ENCODE measurements at places on chromosomes 4 and X. TPM values are rescaled to one million over a fixed set of nuclear protein-coding genes. Genes with fewer than 3 reads are reported as not detected.

The MAGEA6 gene
- not detected for total RNA-seq

DNA sequence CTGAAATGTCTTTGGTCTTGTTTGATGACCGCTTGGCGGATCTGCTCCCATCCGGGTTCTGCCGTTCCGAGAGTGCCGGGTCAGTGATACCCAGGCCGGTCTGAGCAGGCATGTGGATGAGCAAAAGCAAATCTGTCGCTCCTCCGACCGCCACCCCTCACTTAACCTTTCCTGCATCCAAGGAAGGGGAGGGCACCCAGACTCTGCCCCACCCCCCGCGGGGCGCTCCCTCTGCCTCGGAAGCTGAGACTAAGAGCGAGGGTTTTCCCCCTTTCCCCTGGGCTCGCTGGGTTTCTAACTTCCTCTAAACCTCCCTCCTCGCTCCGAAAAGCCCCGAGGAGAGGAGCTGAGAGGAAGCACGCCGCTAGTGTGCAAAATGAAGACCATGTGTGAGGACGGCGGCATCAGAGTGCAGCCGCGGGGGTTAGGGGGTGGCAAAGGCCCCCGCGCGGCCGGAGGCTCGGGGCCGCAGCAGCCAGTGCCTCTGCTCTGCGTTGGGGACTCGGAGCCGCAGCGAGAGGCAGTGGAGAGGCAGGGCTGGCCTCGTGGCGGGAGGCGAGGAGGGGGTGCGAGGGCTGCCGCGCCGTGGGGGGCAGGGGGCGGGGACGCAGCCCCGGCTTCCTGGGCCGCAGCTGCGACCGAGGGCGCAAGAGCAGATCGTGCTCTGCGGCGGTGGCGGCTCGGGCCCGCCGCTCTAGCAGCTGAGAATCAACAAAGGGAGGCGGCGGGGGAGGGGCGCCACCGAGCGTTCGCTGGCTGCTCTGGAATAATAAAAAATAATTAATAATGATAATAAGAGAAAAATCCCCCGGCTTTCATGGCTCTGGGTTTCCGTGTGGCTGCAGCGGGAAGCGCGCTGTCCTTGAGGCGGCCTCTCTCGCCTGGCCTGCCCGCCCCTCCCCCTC is 55.8 kb upstream of the BCOR start:
- DNase-seq = peak; percentile 77

GRCh38 chr4:114267976-114268375 is 288.5 kb upstream of the ARSJ start:
- no peak for DNase-seq

DNA sequence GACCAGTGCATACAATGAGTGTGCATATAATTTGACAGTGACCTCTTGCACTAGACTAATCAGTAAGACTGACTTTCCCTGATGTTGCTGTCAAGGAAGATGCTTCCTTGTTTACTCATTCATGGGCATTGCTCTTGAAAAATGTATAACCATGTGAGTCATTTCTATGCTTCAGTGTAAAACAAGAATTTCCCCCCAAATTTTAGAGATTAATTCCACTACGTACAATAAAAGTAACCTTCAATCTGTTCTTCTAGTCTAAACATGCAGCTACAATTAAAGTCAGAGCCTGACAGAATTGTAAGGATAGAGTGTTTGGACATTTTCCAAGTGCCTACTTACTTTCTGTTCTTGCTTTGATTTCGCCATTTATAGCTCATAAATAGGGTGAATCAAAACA is 935.7 kb downstream of the RAPGEF2 start:
- DNase-seq = no peak

GRCh38 chr4:89000844-89001360 is 56.1 kb downstream of the FAM13A start:
- DNase-seq = no peak

GRCh38 chr4:26108054-26108453 is 194.0 kb downstream of the SMIM20 start:
- DNase-seq = no peak

DNA sequence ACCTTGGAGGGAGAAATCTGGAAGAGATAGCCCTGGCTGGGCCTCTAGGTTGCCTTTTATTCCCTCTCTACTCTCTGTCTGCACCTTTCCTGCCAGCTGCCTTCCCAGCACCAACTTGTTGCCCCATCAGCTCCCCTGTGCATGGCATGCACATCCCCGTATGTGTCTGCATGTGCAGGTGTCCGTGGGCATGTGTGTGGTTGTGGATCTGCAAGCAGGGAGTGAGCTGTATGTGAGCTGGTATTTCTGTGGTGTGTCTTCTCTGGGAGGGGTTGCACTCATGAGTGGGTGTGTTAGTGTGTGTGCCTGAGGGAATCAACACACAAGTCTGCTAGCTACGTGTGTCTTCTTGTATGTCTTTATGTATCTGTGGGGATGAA is 9.9 kb downstream of the L1CAM start:
- DNase-seq = no peak

GRCh38 chr4:163688856-163689255 is 194.4 kb downstream of the TMA16 start:
- DNase-seq = no peak

- DNase-seq = no peak
Measured at GRCh38 chr4:69054578-69055200, 41.6 kb upstream of the UGT2B7 start.

- no peak for DNase-seq
Measured at GRCh38 chr4:142091085-142091513, 454.7 kb downstream of the IL15 start.

The NAA11 gene
- total RNA-seq = not detected

DNA sequence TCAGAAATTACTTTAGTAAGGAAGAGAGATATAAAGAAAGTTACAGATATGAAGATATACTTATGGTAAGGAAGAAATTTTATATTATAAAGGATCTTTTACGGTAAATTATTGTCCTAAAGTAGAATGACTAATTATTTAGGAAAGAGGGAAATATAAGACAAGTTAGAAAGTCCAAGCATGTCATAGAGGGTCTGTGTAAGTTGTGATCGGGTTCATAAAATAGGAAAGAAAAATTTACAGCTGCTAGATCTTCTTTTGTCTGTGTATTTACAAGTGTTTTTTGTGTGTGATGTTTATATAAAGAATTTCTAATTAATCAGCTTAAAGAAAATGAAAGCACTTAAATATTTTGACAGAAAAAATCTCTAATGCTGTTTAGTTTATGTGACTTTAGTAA is 1054.9 kb upstream of the DIAPH2 start:
- no peak for DNase-seq

DNA sequence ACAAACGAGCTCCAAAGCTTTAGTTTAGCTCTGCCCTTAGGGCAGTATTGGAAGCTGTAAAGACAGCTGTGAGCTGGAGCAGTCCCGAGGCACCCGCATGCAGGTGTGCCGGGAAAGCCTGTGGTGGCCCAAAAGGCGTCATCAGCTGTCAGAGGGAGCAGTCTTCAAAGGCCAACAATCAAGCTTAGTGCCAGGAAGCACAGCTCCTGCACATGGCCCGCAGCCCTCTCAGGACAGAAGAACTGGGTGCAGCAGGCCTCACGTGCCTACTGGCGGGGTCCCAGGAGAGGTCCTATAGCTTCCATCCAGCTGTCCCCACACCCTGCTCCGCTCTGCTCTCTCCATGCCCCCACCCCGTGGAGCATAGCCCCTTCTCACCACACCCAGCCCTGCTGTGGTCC is 92.2 kb upstream of the TRIM2 start:
- DNase-seq = no peak

The CD99L2 gene
- total RNA-seq = 16.8 TPM

- no peak for DNase-seq
Measured at GRCh38 chr4:63757929-63758328, 651.3 kb downstream of the TECRL start.

- peak; percentile 81 for DNase-seq
Measured at GRCh38 chr4:41880840-41881831, 54.1 kb upstream of the TMEM33 start.

The SPINK2 gene
- not detected for total RNA-seq

GRCh38 chrX:100863326-100863864 is 10.8 kb downstream of the NOX1 start:
- DNase-seq = no peak

GRCh38 chr4:1218634-1219565 is 30.0 kb downstream of the CTBP1 start:
- DNase-seq = no peak

The SUPT20HL2 gene
- total RNA-seq = not detected

DNA sequence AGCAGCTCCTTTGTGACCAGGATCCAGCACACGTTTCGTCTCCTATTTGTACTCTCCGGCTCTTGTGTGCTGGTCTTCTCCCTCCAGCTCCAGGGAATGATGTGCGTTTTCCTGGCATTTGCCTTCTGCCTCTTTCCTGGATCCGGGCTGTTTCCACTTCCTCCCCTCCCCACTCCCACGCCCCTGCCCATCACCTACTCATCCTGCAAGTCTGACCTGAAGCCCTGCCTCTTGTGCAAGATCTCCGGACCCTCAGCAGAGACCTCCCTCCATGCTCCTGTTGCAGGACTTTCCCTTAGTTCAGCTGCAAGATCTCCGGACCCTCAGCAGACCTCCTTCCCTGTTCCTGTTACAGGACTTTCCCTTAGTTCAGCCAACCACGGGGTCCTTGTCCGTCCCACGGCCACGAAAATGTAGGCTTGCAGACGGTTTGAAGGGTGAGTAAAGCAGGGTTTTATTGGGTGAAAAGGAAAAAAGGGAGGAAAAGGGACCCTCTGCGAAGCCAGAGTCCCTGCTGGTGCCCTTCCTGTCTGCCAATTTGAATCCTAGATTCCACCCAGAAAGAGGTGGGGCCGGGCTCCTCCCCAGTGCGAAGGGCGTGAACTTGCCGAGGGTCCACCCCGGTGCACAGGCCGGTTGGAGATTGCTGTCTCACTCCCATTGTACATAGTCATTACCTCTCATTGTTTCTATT is 74.4 kb upstream of the IRF2 start:
- no peak for DNase-seq

The DCLK2 gene
- total RNA-seq = 2.1 TPM

DNA sequence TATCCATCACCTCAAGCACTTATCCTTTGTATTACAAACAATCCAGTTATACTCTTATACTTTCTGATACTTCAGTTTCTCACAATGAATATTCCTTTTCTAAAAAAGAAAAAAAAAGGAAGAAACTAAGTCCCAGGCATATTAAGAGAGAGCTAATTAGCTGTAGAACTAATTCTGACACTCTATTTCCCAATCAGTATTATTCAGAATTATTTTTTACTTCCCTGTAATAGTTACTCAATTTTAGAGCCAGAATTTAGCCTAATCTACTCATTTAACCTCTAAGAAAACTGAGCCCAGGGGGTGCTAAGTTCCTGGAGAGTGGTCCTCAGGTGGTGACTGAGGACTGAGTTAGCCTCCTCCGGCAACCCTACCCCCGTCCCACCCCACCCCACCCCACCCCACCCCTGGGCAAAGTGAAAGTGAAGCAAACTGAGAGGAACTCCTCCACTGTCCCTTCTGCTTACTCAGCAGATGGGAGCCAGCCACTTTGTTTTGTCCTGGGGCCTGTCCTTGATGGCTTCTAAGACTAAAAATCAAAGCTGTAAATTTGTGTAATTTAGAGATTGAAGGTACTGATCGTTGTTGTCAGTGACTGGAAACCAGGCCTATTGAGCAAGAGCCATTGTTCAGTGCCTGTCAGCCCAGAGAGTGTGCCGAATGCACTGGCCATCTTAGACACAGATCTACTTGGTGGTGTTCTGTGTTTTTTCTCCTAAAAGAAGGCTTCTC is 162.1 kb downstream of the CBR4 start:
- DNase-seq = no peak

The HTRA3 gene
- 5.2 TPM for total RNA-seq

DNA sequence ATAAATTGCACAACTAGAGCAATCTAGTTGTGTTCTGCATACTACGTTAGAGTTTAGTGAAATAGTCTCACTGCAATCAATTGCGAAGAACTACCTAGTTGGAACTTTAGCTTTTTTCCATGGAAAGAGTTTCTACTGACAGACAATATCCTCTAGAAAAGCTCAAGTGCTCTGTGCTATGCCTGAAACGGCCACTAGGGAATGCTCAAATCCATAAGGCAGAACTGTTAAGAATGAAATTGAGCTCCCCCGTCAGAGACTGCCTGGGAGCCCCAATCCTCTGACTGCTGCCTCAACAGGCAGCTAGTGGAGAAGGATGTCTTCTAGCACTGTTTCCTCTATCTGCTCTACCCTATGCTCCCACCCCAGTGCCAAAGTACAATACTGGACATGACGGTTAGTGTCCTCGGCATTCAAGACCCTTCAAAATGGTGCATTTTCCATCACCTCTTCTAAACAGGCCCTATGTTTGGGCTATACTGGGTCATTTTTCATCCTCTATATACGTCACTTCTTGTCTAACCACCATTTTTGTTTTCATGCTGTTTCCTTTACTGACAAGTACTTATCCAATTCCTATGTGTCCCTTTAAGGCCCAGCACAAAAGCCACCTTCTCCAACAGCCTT is 35.3 kb downstream of the FRMD7 start:
- DNase-seq = no peak

GRCh38 chrX:101287402-101287801 is 3.7 kb downstream of the TAF7L start:
- no peak for DNase-seq

The MSX1 gene
- 1.8 TPM for total RNA-seq

The LRRC66 gene
- 0.06 TPM for total RNA-seq

GRCh38 chrX:41846714-41847113 is 76.6 kb downstream of the CASK start:
- DNase-seq = no peak

- no peak for DNase-seq
Measured at GRCh38 chr4:26083987-26084386, 170.0 kb downstream of the SMIM20 start.

The PDE5A gene
- 37.8 TPM for total RNA-seq

Measured in upper lobe of left lung (tissue), 6 donors.